ENCODE measurements at places on chromosomes 2 and 18. TPM values are rescaled to one million over a fixed set of nuclear protein-coding genes. Genes with fewer than 3 reads are reported as not detected.

The FHL2 gene
- 51.9 TPM for total RNA-seq

The ANTXR1 gene
- total RNA-seq, result 0.86 TPM

The KLHL14 gene
- 0.07 TPM for total RNA-seq

- no peak for DNase-seq
- H3K27me3 ChIP-seq, result no peaks in the 10 kb centered on the region
- no peak overlapping the region for H3K4me3 ChIP-seq
- no peak overlapping the region for H3K27ac ChIP-seq
- no peaks in the 10 kb centered on the region for H3K4me1 ChIP-seq
These were observed 13.3 kb downstream of the TTC27 start for GRCh38 chr2:32641180-32641579.

GRCh38 chr2:20653695-20654534 lies 3.0 kb upstream of the HS1BP3 start:
- no peak for DNase-seq
- H3K36me3 ChIP-seq, result peaks cover 20% of the 10 kb centered on the region
- no peak overlapping the region for H3K27ac ChIP-seq
- peaks cover 49% of the 10 kb centered on the region for H3K27me3 ChIP-seq

- no peak overlapping the region for H3K27ac ChIP-seq
- H3K4me1 ChIP-seq, result no peaks in the 10 kb centered on the region
- no peak overlapping the region for H3K4me3 ChIP-seq
- DNase-seq, result peak; percentile 11
These were observed 187.6 kb downstream of the ADCYAP1 start for GRCh38 chr18:1092228-1092627.

DNA sequence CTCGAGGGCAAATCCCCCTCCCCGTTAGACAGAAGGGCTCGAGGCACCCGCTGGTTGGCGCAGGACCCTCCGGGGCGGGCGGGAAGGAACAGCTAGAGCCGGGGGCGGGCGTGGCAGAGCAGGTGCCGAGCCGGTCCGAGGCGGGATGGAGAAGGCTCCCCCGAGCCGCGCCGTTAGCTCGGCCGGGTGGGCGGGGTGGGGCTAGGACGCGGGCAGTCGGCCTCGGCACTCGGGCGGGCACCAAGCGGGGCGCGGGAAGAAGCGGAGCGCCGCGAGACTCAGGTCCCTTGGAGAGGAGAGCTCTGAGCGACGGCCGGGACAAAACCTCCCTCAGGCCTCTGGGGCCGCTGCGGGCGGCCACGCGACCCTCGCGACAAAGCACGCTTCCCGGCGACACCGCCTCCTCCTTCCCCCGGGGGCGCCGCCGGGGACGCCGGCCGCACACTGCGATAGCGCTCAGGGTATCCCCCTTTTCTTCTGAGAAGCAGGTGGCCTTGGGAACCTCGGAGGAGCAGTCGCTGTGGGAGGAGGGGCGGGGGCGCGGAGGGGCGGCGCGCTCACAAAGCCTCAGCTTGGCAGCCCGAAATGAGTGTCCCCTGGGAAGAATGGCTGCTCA lies 721 bp downstream of the FHOD3 start:
- H3K4me1 ChIP-seq, result no peaks in the 10 kb centered on the region
- DNase-seq, result peak; percentile 12
- no peaks in the 10 kb centered on the region for H3K36me3 ChIP-seq
- peaks cover 15% of the 10 kb centered on the region for H3K27me3 ChIP-seq
- H3K4me3 ChIP-seq, result no peak overlapping the region

GRCh38 chr2:223316342-223316741 lies 264.4 kb downstream of the KCNE4 start:
- no peaks in the 10 kb centered on the region for H3K36me3 ChIP-seq
- H3K4me1 ChIP-seq, result no peaks in the 10 kb centered on the region
- no peak overlapping the region for H3K27ac ChIP-seq
- DNase-seq, result no peak
- peaks cover 12% of the 10 kb centered on the region for H3K27me3 ChIP-seq
- H3K4me3 ChIP-seq, result no peak overlapping the region

DNA sequence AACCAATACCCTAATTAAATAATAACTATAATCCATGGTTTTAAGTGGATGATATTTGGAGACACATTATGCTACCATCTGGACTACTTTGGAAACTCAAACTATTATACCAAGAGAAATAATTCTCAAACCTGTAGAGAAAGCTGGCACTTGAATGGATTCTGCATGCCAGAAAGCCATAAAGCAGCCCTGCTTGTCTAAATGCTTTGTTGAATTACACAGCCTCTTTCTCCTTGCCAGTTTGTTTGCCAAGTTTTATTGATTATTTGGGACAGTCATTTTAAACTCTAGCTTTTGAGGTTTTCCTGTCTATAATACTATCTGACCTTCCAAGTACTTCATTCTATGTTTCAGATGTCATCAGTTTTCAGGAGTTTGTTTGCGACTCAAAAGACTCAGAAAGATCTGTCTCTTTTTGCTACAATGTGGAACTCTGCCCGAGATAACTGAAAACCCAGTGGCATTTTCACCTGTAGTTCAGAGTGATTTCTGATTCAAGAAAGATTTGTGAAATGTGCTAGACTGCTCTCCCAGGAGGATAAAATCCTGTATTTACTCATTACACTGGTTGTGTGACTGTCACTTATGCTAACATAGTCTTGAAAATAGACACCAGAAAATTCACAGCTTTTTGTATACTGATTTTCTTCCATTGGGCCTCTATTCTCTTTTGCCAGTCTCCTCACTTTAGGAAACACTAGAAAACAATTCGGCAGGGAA lies 29.2 kb upstream of the MBOAT2 start:
- H3K36me3 ChIP-seq, result no peaks in the 10 kb centered on the region
- no peak for DNase-seq
- no peak overlapping the region for H3K4me3 ChIP-seq

GRCh38 chr18:55706898-55707297 lies 118.9 kb upstream of the TCF4 start:
- H3K27me3 ChIP-seq, result no peaks in the 10 kb centered on the region
- H3K4me3 ChIP-seq, result no peak overlapping the region
- no peaks in the 10 kb centered on the region for H3K4me1 ChIP-seq
- DNase-seq, result no peak
- H3K36me3 ChIP-seq, result no peaks in the 10 kb centered on the region
- H3K27ac ChIP-seq, result no peak overlapping the region

GRCh38 chr18:75134611-75134975 lies 74.3 kb downstream of the PTGR3 start:
- H3K4me1 ChIP-seq, result no peaks in the 10 kb centered on the region
- DNase-seq, result no peak
- H3K27ac ChIP-seq, result no peak overlapping the region
- no peak overlapping the region for H3K4me3 ChIP-seq
- H3K36me3 ChIP-seq, result no peaks in the 10 kb centered on the region

DNA sequence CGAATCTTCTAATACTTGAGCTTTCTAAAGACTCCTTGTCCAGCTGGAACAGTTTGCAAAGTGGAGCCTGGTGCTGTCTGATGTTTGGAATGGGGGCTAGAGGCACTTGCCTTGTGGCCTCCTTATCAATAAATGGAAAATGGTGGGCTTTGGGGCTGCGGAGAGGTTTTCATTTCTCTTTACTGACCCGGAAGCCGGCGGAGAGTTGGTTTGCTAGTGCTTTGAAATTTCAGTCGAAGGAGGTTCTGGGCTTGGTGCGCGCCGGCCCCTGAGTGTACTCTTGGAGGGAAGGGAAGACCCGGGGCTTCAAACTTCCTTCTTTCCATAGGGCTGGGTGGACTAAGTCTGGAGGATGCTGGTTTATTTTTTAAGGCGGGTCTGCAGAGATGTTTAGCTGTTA lies 714 bp downstream of the RPIA start:
- peak overlapping the region; percentile 99 for H3K4me3 ChIP-seq
- H3K27ac ChIP-seq, result peak overlapping the region; percentile 95
- peak; percentile 3 for DNase-seq
- peaks cover 52% of the 10 kb centered on the region for H3K4me1 ChIP-seq

Measured in Calu3 (cell line).